ENCODE measurements at places on chromosomes 4 and X.

- no peak for DNase-seq
Measured at GRCh38 chr4:7218686-7219085, 26.3 kb downstream of the SORCS2 start.

DNA sequence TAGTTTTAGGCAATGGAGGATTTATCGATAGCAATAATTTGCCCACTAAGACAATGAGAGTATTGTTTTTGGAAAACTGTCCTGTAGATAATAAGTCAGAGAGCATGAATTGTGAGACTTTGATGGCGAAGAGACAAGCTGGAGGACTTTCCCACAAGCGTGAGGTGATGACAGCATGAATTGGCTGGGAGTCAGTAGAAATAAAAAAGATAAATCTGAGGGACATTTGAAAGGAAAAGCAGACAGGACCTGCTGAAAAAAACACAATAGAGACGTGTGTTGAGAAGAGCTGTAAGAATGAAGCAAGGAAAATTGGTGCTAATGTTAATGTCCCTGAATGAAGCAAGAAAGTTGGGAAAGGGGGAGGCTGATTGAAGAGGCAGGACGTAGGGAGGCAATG, 233.5 kb downstream of the DCTD start:
- DNase-seq, result no peak

DNA sequence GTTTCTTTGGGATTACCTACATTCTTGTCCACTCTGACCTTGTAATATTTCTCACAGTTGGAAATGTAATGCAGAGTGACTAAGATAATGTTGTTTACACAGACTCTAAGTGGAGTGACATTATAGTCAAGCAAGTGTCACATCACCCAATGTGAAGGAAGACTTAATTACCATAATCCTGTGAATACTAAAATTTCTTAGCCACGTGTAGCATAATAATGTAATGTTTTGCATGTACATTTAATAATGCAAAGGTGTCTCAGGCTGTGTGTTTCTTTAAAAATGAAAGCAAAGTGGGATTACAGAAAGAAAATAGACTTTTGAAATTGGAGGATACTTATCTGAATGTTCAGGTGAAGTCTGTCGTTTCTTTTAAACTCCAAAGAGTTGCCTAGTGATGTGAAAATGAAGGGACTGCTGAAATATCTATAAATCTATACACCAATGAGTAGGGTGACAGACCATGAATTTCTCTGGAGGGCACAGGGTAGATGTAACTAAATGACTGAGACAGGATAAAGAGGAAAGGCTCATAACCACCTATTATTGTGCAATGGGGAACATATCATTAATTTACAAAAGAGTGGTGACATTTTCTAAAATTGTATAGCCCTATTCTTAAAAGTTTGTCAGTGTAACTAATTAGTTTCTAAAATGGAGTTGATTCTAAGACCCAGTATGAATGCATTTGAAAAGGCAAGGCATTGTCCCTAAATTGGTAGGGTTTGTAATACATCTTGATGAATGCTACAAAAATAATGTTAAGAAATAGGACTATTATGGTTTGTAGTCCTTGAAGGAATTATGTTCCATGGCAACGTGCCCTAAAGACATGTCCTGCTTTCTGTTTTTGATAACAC, 235.7 kb downstream of the DACH2 start:
- DNase-seq, result no peak

GRCh38 chrX:103688946-103689345, 2.4 kb upstream of the MORF4L2 start:
- DNase-seq, result peak; percentile 49

- DNase-seq, result no peak
Measured at GRCh38 chr4:176422511-176422910, 102.7 kb downstream of the SPCS3 start.

DNA sequence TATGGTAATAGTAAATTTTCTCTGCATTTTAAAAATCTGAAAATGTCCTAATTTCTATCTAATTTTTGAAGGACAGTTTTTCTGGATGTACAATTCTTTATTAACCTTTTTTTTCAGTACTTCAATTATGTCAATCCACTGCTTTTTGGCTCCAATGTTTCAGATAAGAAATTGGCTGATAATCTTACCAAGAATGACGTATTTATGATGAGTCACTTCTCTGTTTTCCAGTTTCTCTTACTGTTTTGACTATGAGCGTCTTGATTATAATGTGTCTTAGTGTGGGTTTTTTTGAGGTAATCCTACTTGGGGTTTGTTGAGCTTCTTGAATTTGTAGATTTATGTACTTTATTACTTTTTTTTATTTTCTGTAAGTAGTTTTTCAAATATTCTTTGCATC, 47.2 kb downstream of the UGT2B11 start:
- no peak for DNase-seq

DNA sequence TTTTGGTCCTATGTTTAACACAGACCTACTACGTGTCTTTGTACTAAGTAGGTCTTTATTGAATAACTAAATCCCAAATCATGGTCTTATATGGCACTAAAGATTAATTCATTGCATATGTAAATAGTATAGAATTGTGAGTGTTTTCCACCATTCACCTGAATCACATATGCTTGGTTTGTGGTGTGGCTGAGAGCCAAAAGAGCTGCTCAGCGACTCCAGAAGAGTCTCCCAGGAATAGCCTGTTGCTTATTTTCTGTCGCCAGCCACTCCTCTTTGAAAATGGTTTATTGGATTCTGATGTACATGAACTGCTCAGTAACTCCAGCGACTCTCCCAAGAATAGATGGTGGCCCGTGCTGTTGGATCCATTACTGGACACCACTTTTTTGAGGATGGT, 184.5 kb downstream of the CLCN4 start:
- no peak for DNase-seq

- DNase-seq, result no peak
Measured at GRCh38 chrX:129750971-129751370, 12.2 kb downstream of the XPNPEP2 start.

DNA sequence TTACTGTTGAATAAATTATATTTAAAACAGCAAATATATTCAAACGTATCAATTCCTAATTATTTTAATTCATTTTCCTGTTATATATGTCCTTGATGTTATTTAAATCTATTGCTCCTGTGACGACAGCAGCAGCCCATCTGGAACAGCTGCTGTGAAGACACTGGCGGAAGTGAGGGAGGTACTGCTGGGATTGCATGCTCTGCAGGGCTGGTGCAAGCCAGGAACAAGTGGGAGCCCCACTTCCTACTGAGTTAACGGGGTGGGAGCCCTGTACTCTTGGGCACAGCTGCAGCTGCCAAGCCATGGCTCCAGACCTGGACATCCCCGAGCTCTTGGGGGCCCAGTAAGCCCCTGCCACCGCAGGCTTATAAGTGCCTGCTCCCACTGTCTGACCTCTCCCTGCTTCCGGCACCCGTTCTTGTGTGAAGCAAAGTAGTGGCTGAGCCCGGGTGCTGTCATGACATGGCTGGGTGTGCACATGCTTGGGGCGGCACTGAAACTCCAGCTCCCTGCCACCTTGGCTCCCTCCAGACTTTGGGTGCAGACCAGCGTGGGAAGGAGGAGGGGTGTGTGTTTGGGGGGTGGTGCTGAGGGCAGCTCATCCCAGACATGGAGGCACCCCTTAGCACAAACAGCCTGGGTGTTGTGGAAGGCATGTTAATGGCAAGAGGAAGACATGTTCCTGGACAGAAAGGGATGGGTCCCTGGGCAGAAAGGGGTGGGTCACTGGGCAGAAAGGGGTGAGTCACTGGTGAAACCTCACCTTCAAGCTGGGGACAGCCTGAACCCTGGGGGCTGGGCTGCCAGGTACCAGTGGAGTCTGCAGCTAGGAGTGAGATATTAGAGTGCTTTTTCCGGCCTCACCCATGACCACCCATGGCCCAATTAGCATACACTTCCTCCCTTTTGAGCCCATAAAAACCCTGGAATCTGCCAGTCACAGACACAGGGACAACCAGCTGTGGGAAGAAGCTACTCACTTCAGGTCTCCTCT, 1981.3 kb upstream of the IGFBP7 start:
- no peak for DNase-seq

DNA sequence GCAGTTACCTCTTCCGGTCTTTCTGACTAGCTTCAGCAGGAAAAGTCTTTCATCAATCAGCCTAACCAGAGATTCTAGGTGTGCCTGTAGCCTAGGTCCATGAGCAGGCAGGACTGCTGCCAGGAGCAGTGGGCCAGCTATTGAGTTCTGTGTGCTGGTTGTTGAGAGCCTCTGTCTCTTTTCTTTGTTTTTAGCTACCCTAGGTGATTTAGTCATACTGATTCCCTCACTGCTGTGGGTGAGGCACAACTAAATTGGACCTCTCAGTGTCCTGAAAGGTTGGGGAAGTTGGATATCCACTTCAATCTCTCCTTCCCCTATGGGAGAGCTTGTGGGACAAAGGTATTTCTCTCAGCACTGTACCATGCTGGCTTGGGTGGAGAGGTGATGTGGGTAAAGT, 354.9 kb downstream of the GPAT3 start:
- DNase-seq, result no peak

GRCh38 chrX:111375747-111376146, 36.2 kb downstream of the DCX start:
- no peak for DNase-seq

GRCh38 chr4:158090323-158090722, 82.5 kb downstream of the GASK1B start:
- no peak for DNase-seq

- DNase-seq, result no peak
Measured at GRCh38 chrX:10529344-10529743, 91.0 kb downstream of the MID1 start.

GRCh38 chr4:185534866-185535611, at the start of gene PDLIM3:
PDLIM3 (minus strand) TSS chr4:185535507; CDS start chr4:185535434, 73 bp downstream.
- DNase-seq, result no peak

DNA sequence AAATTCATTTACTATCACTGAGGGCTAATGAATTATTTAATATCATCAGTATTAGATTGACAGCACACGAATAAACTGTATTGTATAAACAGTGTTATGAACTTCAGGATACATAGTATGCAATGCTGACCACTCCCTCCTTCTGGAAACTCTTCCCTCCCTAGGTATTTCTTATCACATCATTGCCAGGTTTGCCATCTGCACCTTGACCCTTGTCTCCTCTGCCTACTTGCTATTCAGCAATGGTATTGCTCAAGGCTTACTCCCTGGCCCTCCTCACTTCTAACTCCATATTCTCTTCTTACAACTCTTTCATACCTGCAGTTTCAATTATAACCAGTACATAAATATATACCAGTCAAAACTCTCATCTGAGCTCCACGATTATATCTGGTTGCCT, 38.9 kb downstream of the ATP8A1 start:
- DNase-seq, result no peak

- DNase-seq, result no peak
Measured at GRCh38 chr4:101987623-101988243, 197.2 kb downstream of the BANK1 start.

GRCh38 chr4:40311811-40312346, 23.3 kb upstream of the CHRNA9 start:
- DNase-seq, result no peak

- DNase-seq, result no peak
Measured at GRCh38 chrX:9882669-9883446, 84.3 kb upstream of the CLDN34 start.

- DNase-seq, result peak; percentile 33
Measured at GRCh38 chrX:25015486-25016360, at the start of gene ARX. ARX (minus strand) TSS chrX:25015965; CDS start chrX:25015737, 228 bp downstream.

DNA sequence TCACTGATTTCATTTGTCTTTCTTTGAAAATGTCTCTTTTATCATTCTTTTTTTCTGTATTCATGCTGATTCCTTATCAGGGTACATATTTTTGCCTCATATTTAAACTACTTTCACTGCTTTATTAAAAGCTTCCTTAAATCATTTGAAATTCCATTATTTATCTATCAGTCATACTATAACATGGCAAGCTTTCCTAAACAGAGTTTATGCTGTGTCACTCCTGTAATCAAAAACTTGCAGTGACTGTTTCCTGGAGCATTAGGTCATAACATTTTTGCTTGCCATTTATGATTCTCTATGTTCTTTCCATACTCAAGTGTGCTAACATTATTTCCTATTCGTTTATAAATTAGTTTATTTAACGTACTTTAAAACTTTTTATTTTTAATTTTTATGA, 203.7 kb downstream of the BMPR1B start:
- DNase-seq, result no peak

DNA sequence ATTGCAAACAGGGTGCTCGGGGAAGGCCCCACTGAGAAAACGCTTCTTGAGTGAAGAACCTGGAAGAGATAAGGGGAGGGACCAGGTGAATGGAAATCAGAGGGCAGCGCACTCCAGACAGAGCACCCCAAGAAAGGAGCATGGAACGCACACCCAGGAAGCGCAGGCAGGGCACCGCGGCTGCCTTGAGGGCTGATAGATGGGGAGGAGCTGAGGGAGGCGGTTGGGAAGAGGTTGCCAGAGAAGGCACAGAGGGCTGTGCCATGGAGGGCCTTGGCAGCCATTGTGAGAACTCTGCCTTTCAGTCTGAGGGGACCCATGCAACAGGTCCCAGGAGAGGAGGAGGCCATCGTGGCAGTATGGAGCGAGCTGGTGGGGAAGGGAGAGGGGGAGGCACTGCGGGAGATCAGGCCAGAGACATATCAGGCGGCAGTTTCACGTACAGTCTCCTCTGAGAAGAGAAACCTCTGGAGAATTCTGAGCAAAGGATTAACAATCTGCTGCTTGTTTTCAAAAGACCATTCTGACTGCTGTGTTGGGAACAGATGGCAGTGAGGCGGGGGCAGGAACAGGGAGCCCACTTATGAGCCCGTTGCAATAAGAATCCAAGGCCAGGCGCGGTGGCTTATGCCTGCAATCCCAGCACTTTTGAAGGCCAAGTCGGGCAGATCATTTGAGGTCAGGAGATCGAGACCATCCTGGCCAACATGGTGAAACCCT, 83.7 kb downstream of the PCYT1B start:
- no peak for DNase-seq

GRCh38 chr4:112982680-112983079, 66.8 kb upstream of the ANK2 start:
- DNase-seq, result no peak

GRCh38 chr4:85370400-85371032, 104.4 kb upstream of the ARHGAP24 start:
- DNase-seq, result peak; percentile 33

GRCh38 chrX:47247999-47248320, 15.2 kb downstream of the USP11 start:
- no peak for DNase-seq

- no peak for DNase-seq
Measured at GRCh38 chr4:26723216-26723615, 137.4 kb upstream of the STIM2 start.

GRCh38 chr4:87192145-87192919, 28.1 kb downstream of the KLHL8 start:
- DNase-seq, result no peak

GRCh38 chr4:970046-970745, 3.2 kb downstream of the DGKQ start:
- no peak for DNase-seq

GRCh38 chr4:39802005-39802404, 104.1 kb downstream of the UBE2K start:
- DNase-seq, result no peak

DNA sequence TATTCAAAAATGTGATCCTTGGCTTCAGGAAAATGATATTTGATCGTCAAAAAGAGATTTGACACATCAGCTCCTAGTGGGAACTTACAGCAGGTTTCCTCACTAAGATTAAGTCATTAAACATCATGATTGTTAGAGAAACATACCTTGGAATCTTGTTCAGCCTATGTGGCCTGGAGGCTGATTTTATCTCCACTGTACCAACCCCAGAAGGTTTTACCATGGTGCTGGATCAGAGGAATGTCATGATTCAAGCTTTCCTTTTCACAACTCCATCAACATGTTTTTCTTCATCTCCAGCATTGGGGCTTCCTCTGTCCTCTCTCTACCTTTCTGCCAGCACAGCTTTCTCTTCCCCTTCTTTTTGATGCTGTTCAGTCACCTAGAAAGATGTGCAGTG, 68.4 kb upstream of the MID1IP1 start:
- DNase-seq, result no peak

GRCh38 chrX:82134378-82134777, 932.5 kb downstream of the SH3BGRL start:
- DNase-seq, result no peak
